Activated CD8-positive, alpha-beta memory T cell treated with anti-CD3 and anti-CD28 coated beads for 36 hours (primary cell): ENCODE measurements at places on chromosomes 12 and 14. TPM values are rescaled to one million over a fixed set of nuclear protein-coding genes. Genes with fewer than 3 reads are reported as not detected.

Gene CCND2
- total RNA-seq = 653 TPM

Gene WNT1
- total RNA-seq = not detected

Gene FOXJ2
- total RNA-seq = 20.3 TPM

Gene IGF1
- total RNA-seq = 0.80 TPM

Gene BDKRB1
- not detected for total RNA-seq

Gene CLEC1A
- not detected for total RNA-seq

Gene STAB2
- total RNA-seq = not detected
